Bronchial epithelial cell (primary cell): ENCODE measurements at places on chromosomes 4 and X.
A peak's percentile ranks its signal among the peaks of the same experiment; 100 is the strongest.

DNA sequence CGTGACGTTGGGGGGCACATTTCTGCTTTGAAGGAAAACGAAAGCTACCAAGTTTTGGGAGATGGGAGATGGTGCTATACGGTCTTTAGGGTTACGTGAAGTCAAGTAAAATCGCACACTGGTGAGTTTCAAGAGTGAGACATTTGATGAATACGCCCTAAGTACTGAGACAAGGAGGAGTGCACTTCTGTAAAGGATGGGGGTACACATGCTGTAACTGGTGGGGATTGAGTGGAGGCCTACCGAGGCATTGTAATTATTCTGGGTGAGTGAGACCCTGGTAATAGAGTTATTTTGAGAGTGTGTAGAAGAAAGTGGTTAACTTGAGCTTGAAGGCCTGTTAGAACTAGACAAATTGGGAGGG lies 536 bp downstream of the SH3BGRL start:
- DNase-seq = peak; percentile 16

GRCh38 chr4:11281720-11282119 lies 147.0 kb downstream of the HS3ST1 start:
- DNase-seq = peak; percentile 73

DNA sequence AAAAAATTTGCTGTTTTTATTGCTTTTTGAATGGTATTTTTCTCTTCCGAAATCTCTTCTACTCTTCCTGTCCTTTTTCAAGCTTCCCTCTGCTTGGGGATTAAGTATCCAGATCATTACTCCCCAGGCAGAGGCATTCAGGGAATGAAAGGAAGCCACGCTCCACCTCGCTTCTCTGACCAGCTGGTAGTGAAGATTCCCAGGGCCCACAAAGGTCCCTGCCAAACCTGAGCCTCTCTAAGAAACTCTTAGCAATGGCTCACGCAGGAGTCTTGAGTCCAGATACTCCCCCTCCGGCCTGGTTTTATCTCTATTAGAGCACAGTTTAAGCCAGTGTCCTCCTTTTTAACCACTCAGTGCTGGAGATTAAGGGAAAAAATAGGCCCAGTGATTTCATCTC lies 51.4 kb upstream of the SOD3 start:
- DNase-seq = no peak

- no peak for DNase-seq
Observed at GRCh38 chr4:6956434-6957147, 47.0 kb downstream of the TBC1D14 start.

GRCh38 chr4:4182835-4183568 lies 43.7 kb downstream of the OTOP1 start:
- no peak for DNase-seq
